ENCODE measurements at places on chromosomes 2 and 18.

- DNase-seq: no peak
Observed at GRCh38 chr2:23871206-23871605, 55.7 kb downstream of the ATAD2B start.

DNA sequence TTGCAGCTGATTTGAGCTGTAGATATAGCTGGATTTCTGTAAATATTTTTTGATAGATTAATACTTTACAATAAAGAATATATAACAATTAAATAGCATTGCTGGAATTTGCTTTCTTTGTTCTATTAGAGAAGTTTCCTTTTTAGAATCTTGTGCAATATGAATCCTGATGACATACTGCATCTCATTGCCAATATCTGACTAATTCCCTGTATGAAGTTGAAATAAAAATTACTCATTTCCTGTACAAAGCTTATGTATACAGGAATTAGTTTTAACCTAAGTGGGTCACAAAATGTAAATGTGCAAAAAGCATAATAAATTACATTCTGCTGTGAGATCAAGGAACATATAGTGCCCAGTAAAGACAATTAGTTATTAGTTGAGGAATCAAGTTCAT is 72.8 kb upstream of the TMEFF2 start:
- no peak for DNase-seq

DNA sequence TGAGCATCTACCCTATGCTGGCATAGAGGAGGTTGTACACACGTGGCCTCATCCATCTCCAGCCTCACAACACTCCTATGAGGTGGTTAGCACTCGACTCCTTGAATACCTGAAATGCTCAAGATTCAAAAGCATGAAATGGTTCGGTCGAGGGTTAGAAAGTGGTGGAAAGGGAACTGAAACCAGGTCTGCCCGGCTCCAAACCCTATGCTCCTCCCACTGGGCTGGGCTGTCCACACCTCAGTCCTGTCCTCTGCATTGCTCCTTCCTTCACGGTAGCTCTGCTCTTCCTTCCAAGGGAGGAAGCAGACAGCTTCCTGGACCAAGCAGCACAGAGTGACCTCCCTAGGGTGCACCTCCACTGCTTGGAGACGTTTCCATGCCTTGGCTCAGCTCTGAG is 565.2 kb upstream of the ID2 start:
- no peak for DNase-seq

DNA sequence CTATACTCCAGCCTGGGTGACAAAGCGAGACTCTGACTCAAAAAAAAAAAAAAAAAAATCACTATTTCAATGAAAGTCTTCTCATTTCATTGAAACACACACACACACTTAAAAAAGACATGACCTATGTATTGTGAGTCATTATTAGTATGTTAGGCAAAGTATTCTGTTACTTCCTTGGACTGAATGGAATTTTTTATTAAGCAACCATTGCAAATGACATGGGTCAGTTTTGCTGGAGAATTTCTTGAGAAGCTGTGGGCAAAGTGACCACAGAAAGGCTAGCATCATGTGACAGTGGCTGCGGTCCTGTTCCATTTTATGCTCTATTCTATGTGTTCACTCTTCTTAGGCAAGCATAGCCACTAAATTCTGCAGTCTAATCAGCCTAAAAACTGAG is 695.7 kb downstream of the TDRD15 start:
- no peak for DNase-seq

- DNase-seq: no peak
Observed at GRCh38 chr2:9416962-9417316, 6.4 kb downstream of the ITGB1BP1 start.

- DNase-seq: no peak
Observed at GRCh38 chr2:236309669-236310029, 45.4 kb upstream of the ASB18 start.

- DNase-seq: no peak
Observed at GRCh38 chr2:58702302-58702885, 461.3 kb upstream of the FANCL start.

DNA sequence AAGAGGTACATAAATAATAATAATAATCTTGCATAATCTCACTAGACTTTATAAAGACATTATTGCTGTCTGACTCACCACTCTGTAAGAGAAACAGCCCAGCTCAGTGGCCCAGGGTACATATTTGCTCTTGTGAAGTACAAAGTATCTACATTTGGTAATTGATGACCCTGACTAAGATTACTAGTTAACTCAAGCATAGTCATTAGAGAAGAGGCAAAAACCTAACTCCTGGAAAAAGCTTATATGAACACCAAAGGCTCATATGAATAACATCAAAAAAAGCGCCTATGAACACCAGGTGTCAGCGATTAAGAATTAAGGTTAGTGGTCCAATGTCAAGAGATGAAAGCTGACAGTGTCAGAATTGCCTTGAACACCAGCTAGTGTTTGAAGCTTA is 38.4 kb downstream of the RAD51AP2 start:
- DNase-seq: no peak

DNA sequence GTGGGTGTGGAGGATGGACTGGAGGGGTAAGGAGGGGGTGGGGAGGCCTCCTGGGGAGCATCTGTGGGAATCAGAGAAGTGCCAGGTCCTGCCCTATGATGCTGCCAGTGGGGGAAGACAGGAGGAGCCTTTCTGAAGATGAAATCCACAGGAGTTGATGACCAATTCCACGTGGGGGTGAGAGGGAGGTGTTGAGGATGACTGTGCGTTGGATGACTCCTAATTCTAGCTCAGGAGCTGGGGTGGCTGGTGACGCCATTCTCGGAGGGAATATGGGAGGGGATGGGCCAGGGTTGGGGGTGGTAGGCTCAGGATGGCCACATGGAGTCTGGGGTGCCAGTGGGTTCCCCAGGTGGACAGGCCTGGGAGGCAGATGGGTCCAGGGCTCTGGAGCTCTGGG is 32.3 kb downstream of the EMX1 start:
- no peak for DNase-seq

GRCh38 chr2:30710461-30710860 is 96.8 kb downstream of the CAPN13 start:
- DNase-seq: no peak

DNA sequence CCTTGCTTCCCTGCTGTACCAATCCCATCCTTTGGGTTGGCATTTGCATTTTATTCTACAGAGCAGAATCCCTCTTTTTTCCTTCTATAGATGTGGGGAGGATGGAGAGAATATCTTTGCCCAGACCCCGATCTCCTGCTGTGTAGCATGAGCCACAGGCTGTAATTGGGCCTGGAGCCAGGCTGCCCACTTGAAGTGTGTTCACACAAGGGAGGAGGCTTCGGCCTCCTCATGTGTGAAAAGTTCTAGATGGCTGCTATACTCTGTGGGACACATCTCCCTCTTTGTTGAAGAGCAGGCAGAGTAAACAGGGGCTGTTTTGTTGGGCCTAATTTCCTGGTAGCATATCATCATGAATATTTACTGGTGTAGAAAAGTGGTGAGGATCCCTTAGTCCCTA is 126.3 kb downstream of the XRCC5 start:
- DNase-seq: no peak

- DNase-seq: no peak
Observed at GRCh38 chr18:6280211-6280743, 134.4 kb downstream of the L3MBTL4 start.

DNA sequence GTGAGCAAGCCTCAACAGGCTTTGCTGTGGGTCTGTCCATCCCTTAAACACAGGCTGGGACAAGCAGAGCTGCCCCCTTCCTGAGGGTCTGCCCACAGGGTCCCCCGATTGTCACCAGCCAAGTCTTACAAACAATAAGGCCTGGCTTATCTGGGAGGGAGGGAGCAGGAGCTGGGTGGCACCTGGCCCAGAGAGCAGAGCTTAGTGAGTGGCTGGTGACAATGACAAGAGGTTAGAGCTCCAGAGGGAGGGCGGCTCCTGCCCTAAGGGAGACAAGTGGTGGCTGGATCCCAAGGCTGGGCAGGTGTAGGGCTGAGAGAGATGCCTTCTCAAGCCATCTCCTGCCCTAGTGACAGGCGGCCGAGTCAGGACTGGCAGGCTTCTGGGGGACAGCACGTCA is 125.5 kb downstream of the KLHL29 start:
- no peak for DNase-seq

GRCh38 chr2:126700677-126701076 is 44.7 kb downstream of the GYPC start:
- no peak for DNase-seq

GRCh38 chr18:37361335-37362157 is 204.1 kb downstream of the CELF4 start:
- no peak for DNase-seq
